ENCODE measurements at places on chromosomes 6 and 20.

DNA sequence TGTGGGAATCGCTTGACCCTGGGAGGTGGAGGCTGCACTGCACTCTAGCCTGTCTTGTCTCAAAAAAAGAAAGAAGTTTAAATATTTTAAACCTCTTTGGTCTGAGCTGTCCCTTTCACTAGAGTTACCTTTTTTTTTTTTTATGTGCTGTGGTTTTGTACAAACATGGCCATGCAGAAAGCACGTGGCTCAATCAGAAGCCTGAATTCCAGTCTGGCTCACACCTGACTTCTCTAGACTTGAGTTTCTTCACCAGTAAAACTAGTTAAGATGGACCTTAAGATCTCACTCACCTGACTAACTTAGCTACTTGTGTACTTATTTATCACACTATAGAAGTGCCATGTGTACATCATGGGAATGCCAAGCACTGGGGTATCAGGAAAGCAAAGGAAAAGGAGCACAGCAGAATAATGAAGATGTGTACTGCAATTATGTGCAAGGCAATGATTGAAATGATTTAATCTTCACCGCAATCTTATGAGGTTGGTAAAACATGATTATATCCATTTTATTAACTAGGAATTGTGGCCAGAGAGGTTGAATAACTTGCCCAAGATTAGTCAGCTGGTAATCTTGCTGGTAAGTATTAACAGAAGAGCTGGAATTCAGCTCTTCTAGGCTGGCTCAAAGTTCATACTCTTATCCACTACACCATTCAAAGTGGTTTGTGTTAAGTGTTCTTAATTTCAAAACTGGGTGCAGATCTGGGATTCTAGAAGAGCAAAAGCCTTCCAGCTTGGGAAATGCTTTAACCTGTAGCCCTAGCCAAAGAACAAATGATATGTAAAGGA, 10.7 kb downstream of the HMGN3 start:
- no peak for DNase-seq

- no peak for DNase-seq
These were observed 7.5 kb downstream of the JARID2 start for GRCh38 chr6:15253203-15254022.

GRCh38 chr6:106247733-106248132, 77.8 kb downstream of the ATG5 start:
- DNase-seq, result no peak

DNA sequence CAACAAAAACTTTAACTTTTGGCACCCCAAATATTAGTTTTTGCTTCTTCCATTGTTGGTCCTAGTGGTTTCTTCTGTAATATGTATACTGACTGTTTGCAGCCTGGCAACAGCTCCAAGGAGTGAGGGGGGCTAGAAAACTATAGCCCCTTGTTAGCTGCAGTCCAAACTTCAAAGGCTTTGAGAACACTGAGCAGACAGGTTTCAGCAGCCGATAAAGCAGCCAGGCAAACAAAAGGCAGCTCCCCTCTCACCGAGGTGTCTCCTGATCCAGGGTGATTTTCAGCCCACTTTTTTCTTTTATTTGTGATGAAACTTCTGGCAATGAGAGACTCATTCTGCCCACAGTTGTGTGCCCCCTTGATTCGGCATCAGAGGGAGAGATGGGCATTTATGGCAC, 80.7 kb downstream of the OLIG3 start:
- DNase-seq, result no peak

GRCh38 chr6:45998524-45998923, 17.1 kb downstream of the CLIC5 start:
- no peak for DNase-seq

DNA sequence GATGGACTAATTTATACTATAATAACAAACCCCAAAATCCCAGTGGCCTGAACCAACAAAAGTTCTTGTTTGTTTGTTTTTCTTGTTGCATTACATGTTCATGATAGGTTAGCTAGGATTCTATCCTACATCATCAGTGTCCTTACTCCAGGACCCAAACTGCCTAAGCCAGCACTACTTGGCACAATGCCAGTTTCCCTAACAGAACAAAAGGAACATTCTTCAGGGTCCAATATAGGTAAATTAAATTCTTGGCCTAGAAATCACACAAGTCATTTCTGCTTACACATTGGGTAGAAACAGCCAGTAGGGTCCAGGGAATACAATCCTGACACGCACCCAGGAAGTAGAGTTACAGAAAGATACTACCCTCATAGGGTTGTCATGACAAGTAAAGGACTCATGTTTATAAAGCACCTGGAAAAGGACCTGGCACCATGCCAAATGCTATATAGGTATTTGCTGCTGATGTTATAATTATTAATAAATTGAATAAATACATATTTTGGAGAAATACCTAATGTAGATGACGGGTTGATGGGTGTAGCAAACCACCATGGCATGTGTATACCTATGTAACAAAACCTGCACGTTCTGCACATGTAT, 38.8 kb downstream of the RCAN2 start:
- no peak for DNase-seq

DNA sequence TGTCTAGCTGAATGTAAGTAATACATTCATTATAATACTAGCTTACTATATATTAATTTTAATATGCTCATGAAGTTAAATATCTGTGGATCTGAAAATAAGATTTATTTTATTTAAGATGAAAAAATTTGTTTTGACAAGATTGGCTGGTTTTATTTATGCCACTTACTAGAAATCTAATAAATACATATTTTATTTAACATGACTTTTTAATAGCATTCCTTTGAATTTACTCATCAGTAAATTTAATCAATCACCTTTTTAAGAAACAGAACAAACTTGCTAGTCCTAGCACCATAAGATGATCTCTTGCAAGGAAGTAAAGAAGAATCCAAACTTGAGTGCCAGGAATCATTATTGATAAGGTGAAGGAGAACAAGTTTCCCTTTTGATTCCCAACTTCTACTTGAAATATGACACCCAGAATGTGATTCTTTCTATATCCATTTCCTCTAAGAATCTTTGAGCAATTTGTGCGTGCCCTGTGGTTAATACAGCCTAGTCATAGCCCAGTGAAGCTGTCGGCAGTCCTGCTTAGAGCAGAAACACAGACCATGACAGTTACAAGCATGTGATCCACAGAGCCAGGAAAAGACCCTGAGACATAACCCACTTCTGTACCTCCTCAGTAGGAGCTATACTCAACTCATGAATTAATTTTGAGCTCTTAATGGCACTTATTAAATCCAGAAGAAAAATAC, 282.3 kb upstream of the QKI start:
- DNase-seq, result no peak

GRCh38 chr6:4308364-4308763, 173.0 kb upstream of the ECI2 start:
- no peak for DNase-seq

DNA sequence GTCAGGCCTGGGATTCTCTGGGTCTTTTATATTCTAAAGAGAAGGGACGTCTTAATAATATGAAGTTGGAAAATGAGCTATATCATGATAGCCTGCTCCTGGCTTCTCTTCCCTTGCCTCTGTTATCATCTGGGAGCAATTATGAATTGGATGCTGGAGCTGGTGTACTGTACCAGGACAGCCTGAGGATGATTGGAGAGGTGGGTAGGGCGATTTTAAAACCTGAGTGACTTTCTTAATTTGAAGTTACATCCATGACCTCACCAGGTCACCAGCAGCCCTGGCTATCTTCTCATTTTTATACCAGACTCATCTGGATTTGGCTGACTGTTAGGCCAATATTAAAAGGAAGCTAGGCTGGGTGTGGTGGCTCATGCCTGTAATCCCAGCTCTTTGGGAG, 317.6 kb downstream of the CLIC5 start:
- DNase-seq, result no peak

DNA sequence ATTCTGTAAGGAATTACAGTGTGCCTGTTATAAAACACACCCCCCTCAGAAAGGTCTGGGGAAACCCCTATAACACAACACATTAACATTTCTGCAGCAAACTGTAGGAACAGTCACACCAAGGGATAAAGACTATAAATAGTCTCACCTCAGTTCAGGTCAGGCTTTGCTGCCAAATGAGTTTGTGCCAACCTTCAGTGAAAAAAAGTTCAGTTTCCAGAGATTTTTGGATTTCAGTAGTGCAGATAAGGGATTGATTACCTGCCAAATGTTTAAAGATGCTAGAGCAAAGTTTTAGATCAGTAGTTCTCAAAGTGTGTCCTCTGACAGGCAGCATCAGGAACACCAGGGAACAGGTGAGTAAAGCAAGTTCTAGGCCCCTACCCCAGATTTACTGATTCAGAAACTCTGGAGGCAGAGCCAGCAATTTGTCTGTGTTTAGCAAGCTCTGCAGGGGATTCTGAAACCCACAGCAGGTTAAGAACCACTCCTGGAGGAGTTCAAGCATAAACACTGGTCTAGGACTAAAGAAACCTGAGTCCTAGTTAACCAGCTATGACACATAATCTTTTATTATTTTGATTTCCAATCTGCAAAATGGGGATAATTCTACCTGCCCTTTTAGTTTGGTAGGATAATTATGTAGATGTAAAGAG, 111.0 kb downstream of the RCAN2 start:
- DNase-seq, result no peak

- DNase-seq, result no peak
These were observed 102.7 kb upstream of the CARMIL1 start for GRCh38 chr6:25176466-25176865.

GRCh38 chr20:59441306-59441705, 140.9 kb downstream of the EDN3 start:
- DNase-seq, result no peak

GRCh38 chr6:128131036-128131435, 230.2 kb upstream of the THEMIS start:
- DNase-seq, result no peak

GRCh38 chr6:83062225-83062624, 3.4 kb downstream of the UBE3D start:
- no peak for DNase-seq

- no peak for DNase-seq
These were observed 39.5 kb upstream of the HDGFL1 start for GRCh38 chr6:22529866-22530265.

GRCh38 chr6:35601331-35602132, 87.2 kb downstream of the FKBP5 start:
- peak; percentile 83 for DNase-seq

DNA sequence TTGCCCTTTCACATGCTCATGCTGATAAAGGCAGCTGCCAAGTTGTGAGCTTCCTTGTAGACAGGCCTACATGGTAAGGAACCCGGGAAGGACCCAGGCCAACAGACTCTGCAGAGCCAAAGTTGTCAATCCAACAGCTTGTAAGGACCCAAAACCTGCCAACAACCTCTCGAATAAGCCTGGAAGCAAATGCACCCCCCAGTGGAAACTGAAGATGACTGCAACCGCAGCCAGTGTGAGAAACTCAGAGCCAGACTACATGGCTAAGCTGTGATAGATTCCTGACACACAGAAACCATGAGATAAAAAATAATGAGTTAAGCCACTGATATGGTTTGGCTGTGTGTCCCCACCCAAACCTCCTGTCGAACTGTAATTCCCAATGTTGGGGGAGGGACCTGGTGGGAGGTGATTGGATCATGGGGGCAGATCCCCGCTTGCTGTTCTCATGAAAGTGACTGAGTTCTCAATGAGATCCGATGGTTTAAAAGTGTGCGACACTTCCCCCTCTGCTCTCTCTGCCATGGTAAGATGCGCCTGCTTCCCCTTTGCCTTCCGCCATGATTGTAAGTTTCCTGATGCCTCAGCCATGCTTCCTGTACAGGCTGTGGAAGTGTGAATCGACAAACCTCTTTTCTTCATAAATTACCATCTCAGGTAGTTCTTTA, 18.8 kb upstream of the CLPSL2 start:
- no peak for DNase-seq

GRCh38 chr6:132812756-132813172, 1.6 kb upstream of the RPS12 start:
- no peak for DNase-seq

DNA sequence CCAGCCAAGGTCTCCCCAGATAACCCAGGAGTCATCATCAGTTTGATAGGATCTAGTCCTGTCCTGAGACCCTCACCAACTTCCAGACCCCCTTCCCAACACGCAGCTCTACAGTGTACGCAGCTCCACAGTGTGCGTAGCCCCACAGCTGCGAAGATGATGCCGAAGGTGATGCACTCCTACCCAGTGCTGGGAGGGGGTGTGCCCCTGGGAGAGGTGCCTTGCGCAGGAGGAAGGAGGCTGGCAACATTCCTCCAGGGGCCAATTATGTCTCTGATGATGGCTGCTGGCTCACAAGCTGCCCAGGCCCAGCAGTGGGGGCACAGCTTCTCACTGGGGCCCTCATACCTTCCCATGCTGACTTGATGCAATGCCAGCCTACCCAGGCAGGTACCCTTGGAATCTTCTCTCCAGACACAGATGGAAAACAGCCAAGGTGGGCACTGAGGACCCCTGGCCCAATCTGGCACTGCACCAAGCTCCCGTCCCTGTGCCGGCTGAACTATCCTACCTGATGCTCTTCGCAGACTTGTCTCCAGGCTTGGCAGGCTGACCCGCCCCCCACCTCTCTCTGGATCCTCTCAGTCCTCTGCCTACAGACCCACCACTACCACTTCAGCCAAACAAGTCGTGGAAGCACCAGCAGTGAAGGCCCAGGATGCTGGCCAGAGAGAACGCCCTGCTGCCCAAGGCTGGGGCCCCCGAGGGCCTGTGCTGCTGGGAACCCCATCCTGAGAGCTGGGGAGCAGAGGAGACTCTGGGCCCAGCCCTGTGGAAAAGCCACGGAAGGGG, 1.4 kb downstream of the ZNF512B start:
- DNase-seq, result no peak

- DNase-seq, result no peak
These were observed 15.6 kb downstream of the PDSS2 start for GRCh38 chr6:107443608-107444267.

GRCh38 chr6:156268849-156269248, 508.3 kb upstream of the ARID1B start:
- DNase-seq, result no peak

DNA sequence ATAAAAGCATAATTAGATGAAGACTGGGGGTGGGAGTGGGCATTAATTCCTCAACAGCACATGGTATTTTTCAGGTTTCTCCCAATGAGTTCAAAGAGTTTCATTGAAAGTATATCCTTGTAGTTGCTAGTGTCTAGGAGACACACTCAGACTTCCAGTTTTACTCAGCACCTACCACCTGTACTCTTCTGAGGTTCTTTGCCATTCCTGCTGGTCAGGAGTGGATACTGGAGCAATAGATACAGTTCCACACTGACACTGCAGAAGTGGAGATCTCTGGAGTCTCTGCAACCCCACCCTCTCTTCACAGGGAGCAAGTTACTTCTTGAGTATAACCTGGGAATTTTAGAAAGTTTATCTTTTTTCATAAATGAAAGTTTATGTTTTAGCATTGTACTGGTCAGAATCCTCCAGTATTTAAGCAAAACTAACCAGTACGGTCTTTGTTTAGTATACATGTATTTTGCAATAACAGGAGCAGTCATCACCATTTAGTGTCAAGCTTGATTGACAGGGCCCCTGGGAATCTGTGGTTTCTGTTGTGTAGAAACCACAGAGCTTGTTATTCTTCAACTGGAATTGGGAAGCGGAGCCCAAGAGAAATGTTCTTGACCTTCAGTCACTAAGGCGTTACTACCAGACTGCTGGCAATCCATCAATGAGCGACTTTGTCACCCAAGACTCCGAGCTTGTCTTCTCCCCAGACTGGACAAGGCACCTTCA, 148.1 kb downstream of the ZDHHC14 start:
- no peak for DNase-seq

Measured in CD4-positive, alpha-beta T cell treated with Interleukin-10 for 1 hour (primary cell).